Ovary (tissue), 10 donors: ENCODE measurements at places on chromosomes 5 and 9.
A peak's percentile ranks its signal among the peaks of the same experiment; 100 is the strongest.

DNA sequence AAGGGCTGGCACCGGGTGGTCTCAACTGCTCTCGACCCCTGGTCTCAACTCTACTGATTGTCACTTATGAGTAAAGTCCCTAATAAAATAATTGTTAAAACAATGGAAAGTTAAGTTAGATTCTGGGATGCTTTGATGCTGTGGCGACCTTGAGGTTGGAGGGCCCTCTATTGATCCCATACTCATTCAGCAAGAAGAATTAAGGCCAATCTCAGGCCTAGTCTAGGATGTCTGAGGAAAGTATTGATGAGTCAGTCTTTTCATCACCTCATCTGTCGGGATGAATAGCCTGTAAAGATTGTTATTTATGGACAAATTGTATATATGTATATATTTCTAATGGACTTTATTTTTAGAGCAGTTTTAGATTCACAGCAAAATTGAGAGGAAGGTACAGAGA, 50.8 kb downstream of the WDR36 start:
- no peak for DNase-seq

GRCh38 chr5:56290378-56291078, 57.4 kb upstream of the ANKRD55 start:
- no peak for DNase-seq

GRCh38 chr5:156534906-156535485, 208.0 kb downstream of the SGCD start:
- no peak for DNase-seq

DNA sequence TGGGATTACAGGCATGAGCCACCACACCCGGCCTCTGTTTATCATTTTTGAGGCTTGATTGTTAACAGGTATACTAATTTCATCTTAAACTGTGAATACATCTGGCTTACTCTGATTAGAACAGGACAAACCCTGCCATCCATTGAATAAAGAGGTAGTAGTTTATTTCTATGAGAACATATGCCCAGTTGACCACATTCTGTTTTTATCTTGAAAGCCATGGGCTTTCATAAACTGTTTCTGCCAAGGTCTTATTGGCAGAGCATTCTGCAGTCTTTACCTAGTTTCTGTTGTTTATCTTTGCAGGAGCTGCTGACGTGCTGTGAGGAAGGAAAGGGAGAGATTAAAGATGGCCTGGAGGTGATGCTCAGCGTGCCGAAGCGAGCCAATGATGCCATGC, 184.9 kb upstream of the OTULINL start:
- no peak for DNase-seq

GRCh38 chr5:34854459-34855174, 15.7 kb downstream of the TTC23L start:
- no peak for DNase-seq

DNA sequence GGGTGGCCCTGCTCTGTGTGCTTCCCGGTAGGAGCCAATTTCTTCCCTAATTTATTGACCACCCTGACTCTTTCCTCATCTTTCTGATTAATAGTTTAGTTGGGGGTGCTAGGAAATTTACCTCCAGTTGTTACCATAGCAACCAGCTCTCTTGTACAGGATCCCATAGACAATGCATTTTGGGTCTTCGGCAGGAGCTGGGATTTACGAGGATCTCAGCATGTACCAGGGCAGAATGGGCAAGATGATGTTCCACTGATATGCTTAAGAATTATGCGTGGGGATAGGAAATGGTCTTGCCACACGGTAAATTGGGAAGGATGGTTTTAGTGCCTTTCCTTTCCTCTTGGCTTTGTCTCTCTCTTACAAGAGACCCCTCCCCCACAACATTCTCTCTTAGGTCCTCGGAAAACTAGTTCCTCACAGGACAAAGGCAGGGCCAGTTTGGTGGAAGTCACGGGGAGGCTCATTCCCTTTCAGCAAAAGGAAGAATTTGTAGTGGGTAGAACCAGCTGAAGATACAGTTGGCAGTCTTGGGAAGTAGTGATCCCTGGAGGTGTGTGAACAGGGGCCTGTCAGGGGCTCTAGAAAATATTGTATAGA, 133.4 kb upstream of the SHB start:
- DNase-seq, result no peak

DNA sequence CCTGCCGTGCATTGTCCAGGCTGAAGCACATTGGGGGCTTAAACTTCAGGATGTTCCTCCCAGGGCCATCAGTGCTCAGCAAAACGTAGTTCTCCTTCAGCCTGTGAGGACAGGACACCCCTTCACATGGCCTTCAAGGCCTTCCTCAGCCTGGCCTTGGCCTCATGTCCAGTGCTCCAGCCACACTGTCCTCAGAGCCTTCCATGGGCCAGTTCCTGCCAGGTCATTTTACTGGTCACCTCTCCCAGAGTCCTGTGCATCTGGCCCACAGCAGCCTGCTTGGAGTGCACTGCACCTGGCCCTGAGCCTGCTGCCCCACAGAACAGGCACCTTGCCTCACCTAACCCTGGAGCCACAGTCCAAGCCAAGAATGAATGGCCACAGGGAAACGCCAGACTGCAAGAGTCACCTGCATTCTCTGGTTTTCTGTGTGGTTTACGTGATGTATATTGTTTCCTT, 8.7 kb downstream of the HNRNPAB start:
- DNase-seq, result no peak

DNA sequence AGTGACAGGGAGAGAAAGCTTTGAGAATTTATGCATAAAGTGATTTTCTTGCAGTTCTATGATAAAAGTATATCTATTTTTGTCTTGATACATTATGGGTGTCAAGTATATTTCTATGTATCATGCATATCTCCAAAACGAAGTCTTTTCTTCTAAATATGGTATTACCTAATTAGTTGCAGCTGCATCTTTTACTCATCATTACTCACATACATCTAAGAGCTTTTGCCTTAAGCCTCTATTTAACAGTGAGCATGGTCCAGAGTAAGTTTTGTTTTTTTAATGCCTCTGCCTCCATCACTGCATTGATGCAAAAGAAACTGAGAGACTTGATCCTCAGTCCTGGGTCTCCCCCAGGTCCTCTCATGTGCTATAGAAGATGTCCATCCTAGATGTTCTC, 40.0 kb upstream of the SMC5 start:
- no peak for DNase-seq

- no peak for DNase-seq
Measured at GRCh38 chr5:173895401-173896165, 7.4 kb downstream of the CPEB4 start.

- DNase-seq, result no peak
Measured at GRCh38 chr9:76032797-76033373, 142.4 kb downstream of the PCSK5 start.

GRCh38 chr9:93354451-93354850, 97.0 kb upstream of the FAM120A start:
- no peak for DNase-seq

- no peak for DNase-seq
Measured at GRCh38 chr5:167488371-167488770, 803.1 kb upstream of the WWC1 start.

GRCh38 chr9:87516222-87516925, 18.7 kb downstream of the DAPK1 start:
- DNase-seq, result peak; percentile 43

GRCh38 chr9:101458963-101459631, 23.5 kb upstream of the ALDOB start:
- DNase-seq, result no peak

DNA sequence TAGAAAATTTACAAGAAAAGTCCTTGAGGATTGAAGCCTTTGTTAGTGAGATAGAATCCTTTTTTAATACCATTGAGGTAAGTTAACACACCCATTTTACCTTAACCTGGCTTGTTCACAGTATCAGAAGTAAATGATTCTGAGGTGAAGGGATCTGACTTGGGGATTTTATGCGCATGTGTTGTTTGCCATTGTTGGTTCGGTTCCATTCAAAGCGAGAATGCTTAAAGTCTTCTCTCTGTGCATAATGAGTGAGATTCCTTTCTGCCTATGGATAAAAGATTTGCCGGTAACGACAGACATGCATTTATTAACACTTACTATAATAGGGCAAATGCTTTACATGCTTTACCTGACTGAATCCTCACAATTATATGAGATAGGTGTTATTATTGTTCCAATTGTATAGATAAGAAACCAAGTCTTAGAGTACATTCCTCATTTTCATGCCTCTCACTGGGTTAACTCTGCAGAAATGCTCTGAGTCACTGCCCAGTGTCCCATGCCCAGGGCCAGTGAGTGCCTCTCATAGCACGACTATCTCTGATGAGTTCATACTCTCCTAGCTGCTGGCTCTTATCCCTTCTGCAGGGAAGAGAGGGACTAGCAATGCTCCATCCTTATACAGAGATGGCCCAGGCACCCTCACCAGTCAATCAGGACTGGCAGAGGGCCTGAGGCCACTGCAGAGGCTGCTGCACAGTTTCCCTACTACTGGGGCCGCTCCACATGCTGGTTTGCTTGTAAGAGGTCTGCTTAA, 54.4 kb downstream of the CMYA5 start:
- DNase-seq, result no peak

DNA sequence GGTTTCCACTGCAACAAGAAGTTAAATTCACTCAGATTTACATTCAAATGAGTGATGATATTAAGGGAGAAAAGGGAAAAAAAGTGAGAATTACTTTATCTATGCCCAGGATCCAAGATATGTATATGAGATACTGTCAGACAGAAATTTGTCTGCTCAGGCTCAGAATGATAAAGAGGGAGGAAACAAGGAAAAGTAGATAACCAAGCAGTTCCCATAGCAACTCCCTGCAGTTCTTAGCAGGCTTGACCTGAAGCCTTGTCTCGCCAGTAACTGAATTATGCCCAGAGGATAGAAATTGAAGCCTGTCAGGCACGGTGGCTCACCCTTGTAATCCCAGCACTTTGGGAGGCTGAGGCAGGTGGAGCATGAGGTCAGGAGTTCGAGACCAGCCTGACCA, 304.4 kb downstream of the TLE1 start:
- no peak for DNase-seq

- no peak for DNase-seq
Measured at GRCh38 chr9:16320338-16320902, 550.0 kb downstream of the BNC2 start.

GRCh38 chr5:151298063-151298855, 5.3 kb downstream of the SLC36A3 start:
- DNase-seq, result no peak

DNA sequence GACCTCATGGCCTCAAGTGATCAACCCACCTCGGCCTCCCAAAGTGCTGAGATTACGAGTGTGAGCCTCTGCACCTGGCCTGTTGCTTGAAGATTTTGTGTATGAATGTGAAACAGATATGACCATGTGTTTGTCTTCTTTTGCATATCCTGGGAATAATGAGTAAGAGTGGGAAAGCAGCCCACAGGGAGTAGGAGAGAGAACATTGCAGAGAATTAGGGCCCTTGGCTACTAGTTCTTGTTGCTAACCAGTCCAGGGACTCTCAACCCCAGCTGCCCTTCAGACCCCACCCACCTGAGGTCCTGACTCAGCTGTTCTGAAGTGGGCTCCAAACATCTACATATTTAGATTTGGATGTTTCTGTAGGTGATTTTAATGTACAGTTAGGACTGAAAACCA, 125.5 kb downstream of the MTX3 start:
- no peak for DNase-seq

GRCh38 chr9:972501-973294, 3.8 kb upstream of the DMRT3 start:
- no peak for DNase-seq

GRCh38 chr5:110177729-110178128, 488.0 kb downstream of the MAN2A1 start:
- no peak for DNase-seq

- DNase-seq, result peak; percentile 25
Measured at GRCh38 chr5:64767959-64768357, 533 bp downstream of the SREK1IP1 start.

DNA sequence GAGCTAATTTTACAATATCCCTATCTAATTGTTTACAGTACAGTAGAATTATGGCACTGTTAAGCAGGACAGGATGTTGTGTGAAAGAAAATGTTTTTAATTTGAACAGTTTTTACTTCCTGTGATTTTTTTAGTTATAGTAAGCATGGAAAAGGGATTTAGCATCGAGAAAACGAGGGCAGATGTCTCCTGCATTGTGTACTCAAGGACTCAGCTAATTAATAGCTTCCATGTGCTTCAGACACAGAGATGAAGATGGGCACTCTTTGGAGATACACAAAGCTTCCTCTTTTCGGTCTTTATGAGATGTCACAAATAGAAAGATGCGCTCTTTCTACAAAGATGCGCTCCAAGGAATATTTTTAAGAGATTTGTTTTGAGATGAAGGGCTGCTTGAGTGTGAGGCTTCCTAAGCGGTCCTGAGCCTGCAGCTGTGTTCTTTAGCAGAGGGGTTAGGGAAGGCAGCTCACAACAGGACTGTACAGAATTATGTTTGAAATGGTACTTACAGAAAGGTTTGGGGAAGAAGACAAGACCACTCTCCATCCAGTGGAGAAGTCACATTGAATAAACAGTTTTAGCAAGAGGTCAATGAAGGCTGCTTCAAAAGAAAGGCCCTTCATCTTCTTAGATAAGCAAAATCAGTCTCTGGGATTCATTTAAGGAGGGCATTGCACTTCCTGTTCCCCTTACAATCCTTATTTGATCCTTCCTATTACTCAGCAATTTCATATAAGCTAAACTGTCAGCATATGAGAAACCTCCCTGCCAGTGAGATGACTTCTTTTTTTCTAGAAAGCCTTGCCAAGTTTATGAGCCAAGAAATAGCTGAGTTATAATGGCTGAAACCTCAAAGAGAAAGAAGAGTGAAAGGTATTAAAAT, 311.5 kb downstream of the EFNA5 start:
- DNase-seq, result no peak

DNA sequence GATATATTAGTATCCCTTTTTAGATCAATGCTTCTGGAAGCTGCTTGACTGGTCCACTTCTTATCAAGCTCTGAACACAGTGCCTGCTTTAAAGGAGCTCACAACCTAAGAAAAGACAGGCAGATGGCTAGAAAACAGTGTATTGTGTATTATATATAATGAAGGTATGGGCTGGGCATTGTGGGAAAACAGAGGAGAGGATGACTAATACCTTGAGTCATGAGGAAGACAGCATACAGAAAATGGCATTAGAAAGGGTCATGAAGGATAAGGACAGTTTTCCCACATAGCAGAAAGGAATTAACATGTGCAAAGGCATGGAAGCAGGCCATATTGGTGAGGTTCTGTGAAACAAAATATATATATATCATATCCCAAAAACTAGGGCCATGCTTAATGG, 309.6 kb downstream of the MLLT3 start:
- no peak for DNase-seq

DNA sequence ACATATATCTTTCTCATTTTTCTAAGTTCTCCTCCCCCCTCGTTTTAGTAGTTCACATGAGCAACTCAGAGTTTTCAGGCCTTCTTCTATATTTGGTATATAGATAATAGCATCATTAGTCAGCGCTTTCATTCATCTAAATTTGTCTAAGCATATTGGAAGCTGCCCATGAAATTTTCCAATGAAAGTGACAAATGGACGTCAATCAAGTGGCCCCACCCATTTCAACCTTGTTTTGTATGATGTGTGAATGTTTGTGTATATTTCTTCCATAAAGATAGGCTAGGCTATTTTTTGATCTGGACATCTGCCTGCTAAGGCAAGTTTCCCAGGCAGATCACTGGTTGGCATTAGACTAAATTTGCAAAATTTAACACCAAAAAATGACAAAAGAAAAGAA, 104.0 kb upstream of the SSBP2 start:
- DNase-seq, result no peak
